ENCODE measurements at places on chromosomes 12 and 14.

DNA sequence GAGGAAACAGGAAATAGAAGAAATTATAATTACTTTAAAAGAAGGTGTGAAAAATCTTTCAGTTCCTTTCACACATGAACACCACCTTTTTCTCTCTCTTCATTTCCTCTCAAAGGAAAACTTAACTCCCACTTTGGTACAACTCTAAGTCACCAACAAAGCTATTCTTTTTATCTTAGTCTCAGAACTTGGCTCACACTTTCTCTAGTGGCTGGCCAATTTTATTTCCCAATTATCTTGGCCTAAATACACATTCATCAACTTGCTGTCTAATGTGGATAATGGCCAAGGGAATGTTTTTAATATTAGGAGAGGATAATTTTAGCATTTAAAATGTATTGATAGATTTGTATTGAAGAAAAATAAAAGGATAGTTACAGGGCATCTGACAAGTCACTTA is 64.5 kb upstream of the NAV3 start:
- H3K36me3 ChIP-seq, result no peaks in the 10 kb centered on the region
- H3K4me1 ChIP-seq, result peaks cover 4% of the 10 kb centered on the region
- no peak for DNase-seq
- no peaks in the 10 kb centered on the region for H3K27me3 ChIP-seq
- no peak overlapping the region for H3K4me3 ChIP-seq

- DNase-seq, result no peak
- H3K36me3 ChIP-seq, result peaks cover 7% of the 10 kb centered on the region
- H3K27me3 ChIP-seq, result no peaks in the 10 kb centered on the region
- H3K4me3 ChIP-seq, result no peak overlapping the region
These were observed 105.8 kb upstream of the SINHCAF start for GRCh38 chr12:31431721-31432240.

DNA sequence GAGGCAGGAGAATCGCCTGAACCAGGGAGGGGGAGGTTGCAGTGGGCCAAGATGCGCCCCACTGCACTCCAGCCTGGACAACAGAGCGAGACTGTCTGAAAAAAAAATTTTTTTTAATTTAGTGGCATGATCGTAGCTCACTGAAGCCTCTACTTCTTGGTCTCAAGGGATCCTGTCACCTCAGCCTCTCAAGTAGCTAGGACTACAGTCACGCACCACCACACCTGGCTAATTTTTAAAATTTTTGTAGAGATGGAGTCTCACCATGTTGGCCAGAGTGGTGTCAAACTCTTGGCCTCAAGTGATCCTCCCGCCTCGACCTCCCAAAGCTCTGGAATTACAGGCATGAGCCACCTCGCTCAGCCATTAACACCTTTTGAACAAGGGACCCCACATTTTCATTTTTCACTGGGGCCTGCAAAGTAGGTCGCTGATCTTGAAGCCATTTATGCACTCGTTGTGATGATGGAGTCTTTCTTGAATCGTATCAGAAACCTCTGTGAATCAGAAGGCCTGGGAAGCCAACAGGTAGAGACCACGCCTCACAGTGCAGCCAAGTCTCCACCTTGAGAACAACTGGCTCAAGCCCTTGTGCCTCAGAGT is 5.9 kb downstream of the HCAR1 start:
- no peaks in the 10 kb centered on the region for H3K36me3 ChIP-seq
- H3K27me3 ChIP-seq, result no peaks in the 10 kb centered on the region
- DNase-seq, result no peak

DNA sequence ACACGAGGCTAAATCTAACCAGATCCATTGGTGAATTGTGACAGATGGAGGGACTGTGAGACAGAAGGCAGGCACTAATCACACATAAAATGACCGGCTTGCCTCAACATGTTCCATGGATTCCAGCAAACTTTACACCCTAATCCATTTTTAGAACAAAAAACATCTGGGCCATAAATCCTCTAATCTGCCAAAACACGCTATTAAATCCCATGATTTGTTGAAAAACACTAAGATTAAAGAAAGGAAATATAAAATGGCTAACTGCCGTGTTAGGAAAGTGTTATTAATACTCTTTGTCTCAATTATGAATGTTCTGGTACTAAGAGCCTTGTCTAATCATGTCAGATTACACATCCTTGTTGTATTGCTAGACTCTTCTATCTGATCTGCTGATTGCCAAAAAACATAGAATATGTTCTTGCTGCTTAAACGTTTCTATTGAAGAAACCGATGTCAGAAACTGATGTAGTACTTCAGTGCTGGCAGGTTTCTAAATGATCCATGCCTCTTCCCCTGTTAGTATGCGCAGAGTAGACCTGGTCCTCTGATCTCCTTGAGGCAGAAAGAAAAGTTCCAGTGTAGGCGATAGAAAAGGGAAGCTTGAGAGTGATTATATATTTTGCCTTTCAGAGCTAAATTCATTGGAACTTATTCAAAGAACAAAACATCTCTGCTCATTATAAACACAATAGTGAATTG is 384.9 kb downstream of the SOX5 start:
- H3K4me1 ChIP-seq, result no peaks in the 10 kb centered on the region
- H3K27ac ChIP-seq, result no peak overlapping the region
- no peaks in the 10 kb centered on the region for H3K27me3 ChIP-seq
- no peak for DNase-seq
- H3K4me3 ChIP-seq, result no peak overlapping the region

GRCh38 chr12:7948589-7949260 is 12.7 kb upstream of the SLC2A3 start:
- H3K27ac ChIP-seq, result no peak overlapping the region
- no peaks in the 10 kb centered on the region for H3K36me3 ChIP-seq
- no peaks in the 10 kb centered on the region for H3K4me1 ChIP-seq
- no peaks in the 10 kb centered on the region for H3K27me3 ChIP-seq
- DNase-seq, result no peak

- H3K27ac ChIP-seq, result peak overlapping the region; percentile 32
- H3K4me1 ChIP-seq, result peaks cover 14% of the 10 kb centered on the region
- H3K4me3 ChIP-seq, result no peak overlapping the region
- H3K36me3 ChIP-seq, result no peaks in the 10 kb centered on the region
- H3K27me3 ChIP-seq, result peaks cover 5% of the 10 kb centered on the region
- no peak for DNase-seq
These were observed 6.1 kb upstream of the KRT18 start for GRCh38 chr12:52942901-52943181.

- no peaks in the 10 kb centered on the region for H3K36me3 ChIP-seq
- no peaks in the 10 kb centered on the region for H3K27me3 ChIP-seq
- no peak overlapping the region for H3K27ac ChIP-seq
- no peak overlapping the region for H3K4me3 ChIP-seq
- no peaks in the 10 kb centered on the region for H3K4me1 ChIP-seq
These were observed 183.2 kb upstream of the LRFN5 start for GRCh38 chr14:41423503-41423902.

- DNase-seq, result no peak
- H3K4me3 ChIP-seq, result no peak overlapping the region
- no peak overlapping the region for H3K27ac ChIP-seq
These were observed 97.3 kb downstream of the TRHDE start for GRCh38 chr12:72369423-72369959.

GRCh38 chr14:70340002-70340401 is 19.5 kb downstream of the COX16 start:
- H3K36me3 ChIP-seq, result peaks cover 59% of the 10 kb centered on the region
- H3K4me1 ChIP-seq, result no peaks in the 10 kb centered on the region
- no peak for DNase-seq
- H3K27ac ChIP-seq, result no peak overlapping the region

- H3K4me3 ChIP-seq, result no peak overlapping the region
- DNase-seq, result no peak
- no peaks in the 10 kb centered on the region for H3K27me3 ChIP-seq
- peaks cover 13% of the 10 kb centered on the region for H3K4me1 ChIP-seq
These were observed 67.9 kb upstream of the NR2C1 start for GRCh38 chr12:95141310-95141709.

DNA sequence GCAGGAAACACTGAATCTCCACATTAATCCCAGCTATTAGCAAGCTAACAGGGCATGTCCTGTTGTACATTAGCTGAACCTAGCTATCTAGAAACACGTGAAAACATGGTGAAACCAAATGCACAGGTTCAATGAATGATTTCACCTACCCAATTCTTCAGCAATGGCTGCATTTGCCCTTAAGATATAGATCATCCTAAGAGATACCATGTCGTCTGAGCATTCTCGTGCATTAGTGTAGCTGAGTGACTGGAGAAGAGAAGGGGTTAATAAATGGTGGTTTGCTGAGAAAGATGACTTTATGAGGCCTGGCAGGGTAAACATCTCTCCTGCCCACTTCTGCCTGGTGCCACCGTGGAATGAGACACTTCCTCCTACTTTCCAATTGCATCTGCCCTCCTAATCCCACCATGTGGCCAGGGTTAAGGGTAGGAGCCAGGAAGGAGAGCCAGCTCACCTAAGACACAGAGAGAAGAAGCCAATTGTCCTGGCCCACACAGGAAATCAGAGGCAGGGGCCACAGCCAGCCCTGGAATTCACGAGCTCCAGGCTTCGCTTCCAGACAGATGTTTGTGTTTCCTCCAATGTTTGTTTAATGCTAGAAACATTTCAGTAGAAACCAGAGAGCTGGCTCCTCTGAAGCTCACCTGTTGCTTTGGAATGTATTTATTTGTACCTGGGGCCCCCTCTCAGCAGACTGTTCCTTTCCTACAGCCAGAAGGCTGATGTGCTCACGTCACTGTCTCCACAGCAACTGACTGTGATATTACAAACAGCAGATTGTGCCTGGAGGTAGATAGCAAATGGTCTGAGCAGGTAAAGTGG is 126.0 kb upstream of the PARP11 start:
- H3K4me3 ChIP-seq, result no peak overlapping the region
- peaks cover 5% of the 10 kb centered on the region for H3K4me1 ChIP-seq
- H3K27ac ChIP-seq, result peak overlapping the region; percentile 23
- no peak for DNase-seq
- H3K27me3 ChIP-seq, result peaks cover 3% of the 10 kb centered on the region
- peaks cover 5% of the 10 kb centered on the region for H3K36me3 ChIP-seq

DNA sequence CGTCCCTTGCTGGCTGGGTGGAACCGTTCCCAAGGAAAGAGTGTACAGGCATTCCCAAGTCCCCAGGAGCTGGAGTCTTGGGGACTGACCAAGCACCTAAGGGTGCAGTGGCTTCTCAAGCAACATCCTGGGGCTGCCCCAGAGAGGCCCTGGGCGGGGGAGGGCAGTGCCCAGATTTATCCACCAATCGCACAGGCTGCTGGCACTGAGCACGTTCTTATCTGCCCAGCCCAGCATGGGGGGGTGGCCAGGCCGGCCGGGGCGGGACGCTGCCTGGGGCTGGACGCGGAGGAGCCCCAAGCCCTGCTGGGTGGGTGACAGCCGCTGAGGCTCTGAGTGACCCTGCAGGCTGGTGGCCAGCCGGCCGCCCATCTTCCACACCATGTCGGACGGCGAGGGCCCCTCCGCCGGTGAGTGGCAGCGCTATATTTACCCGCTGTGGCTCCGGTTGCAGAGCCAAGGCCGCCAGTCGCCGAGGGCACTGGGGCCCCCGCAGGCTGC is 53.4 kb downstream of the CYP46A1 start:
- H3K27me3 ChIP-seq, result no peaks in the 10 kb centered on the region
- no peak for DNase-seq
- H3K4me3 ChIP-seq, result no peak overlapping the region
- H3K36me3 ChIP-seq, result no peaks in the 10 kb centered on the region
- H3K4me1 ChIP-seq, result peaks cover 4% of the 10 kb centered on the region

DNA sequence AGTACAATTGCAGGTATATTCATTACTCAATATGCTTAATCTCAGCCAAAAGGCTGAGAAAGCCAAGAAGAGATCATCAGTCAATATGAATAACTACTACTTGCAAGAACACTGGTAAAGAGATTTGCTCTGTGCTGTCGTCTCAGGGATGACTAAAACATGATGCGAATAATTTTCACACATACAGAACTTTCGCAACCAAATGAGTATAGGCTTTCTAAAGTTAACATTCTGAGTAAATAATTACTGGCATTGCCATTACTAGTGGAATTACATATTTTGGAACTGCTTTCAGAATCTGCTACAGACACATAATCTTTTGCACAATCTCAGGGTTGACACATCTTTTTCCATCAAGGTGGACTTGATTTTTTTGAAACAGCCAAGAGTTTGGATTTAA is 24.7 kb downstream of the NCKAP1L start:
- DNase-seq, result no peak
- no peak overlapping the region for H3K4me3 ChIP-seq
- H3K27me3 ChIP-seq, result peaks cover 55% of the 10 kb centered on the region

GRCh38 chr14:99122521-99123125 is 149.4 kb downstream of the BCL11B start:
- H3K27me3 ChIP-seq, result peaks cover 15% of the 10 kb centered on the region
- H3K4me3 ChIP-seq, result no peak overlapping the region
- peaks cover 8% of the 10 kb centered on the region for H3K4me1 ChIP-seq
- H3K36me3 ChIP-seq, result no peaks in the 10 kb centered on the region
- DNase-seq, result no peak

DNA sequence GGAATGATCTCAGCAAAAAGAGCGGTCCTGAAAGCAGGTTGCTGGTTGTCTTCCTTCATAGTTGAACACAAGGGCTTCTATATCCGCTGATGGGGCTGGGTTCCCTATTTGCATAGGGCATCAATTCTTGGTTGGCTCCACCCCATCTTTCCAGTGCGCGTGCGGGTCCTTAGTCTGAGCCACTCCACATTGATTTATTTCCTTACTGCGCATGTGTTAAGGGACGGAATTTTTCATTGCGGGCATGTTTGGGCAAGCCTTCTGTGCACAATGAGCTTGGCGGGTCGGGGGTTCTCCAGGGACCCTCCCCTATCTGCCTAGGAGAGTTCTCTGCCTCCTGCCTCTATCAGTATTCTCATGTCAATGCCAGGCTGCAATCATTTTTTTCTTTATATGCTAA is 21.2 kb upstream of the DLGAP5 start:
- DNase-seq, result no peak
- H3K4me3 ChIP-seq, result no peak overlapping the region
- no peaks in the 10 kb centered on the region for H3K36me3 ChIP-seq

DNA sequence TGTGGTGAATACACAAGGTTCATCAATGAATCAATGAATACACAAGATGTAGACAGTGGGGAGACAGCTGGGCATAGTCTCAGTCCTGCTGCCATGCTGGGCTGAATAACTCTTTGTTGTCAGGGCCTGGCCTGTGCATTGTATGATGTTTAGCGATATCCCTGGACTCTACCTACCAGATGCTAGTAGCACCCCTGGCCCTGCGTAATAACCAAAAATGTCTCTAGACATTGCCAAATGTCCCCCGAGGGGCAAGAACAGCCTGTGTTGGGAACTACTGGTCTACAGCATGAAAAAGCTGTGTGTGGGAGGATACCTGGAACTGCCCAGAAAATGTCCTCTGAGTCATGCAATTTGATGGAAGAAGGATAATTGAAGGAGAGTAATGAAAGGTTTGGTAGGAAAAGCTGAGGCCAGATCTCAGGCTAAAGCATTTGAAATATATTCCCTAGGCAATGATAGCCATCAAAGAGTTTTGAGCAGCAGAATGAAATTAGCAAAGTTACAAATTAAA is 128.2 kb downstream of the TMEM30B start:
- DNase-seq, result no peak
- H3K4me3 ChIP-seq, result no peak overlapping the region
- H3K4me1 ChIP-seq, result peaks cover 32% of the 10 kb centered on the region

- no peaks in the 10 kb centered on the region for H3K4me1 ChIP-seq
- H3K27ac ChIP-seq, result no peak overlapping the region
These were observed 404.4 kb upstream of the CCDC196 start for GRCh38 chr14:66081594-66082376.

GRCh38 chr14:45728434-45729225 is 475.6 kb upstream of the MIS18BP1 start:
- DNase-seq, result no peak
- no peaks in the 10 kb centered on the region for H3K27me3 ChIP-seq
- H3K27ac ChIP-seq, result no peak overlapping the region
- no peaks in the 10 kb centered on the region for H3K4me1 ChIP-seq
- H3K36me3 ChIP-seq, result no peaks in the 10 kb centered on the region

- H3K27ac ChIP-seq, result no peak overlapping the region
- H3K36me3 ChIP-seq, result peaks cover 5% of the 10 kb centered on the region
- DNase-seq, result no peak
- H3K27me3 ChIP-seq, result no peaks in the 10 kb centered on the region
These were observed 628.2 kb downstream of the ETNK1 start for GRCh38 chr12:23253191-23253590.
